ENCODE measurements at places on chromosomes 6 and 20.
A peak's percentile ranks its signal among the peaks of the same experiment; 100 is the strongest.

- DNase-seq = no peak
Measured at GRCh38 chr6:169935348-169935718, 183.9 kb downstream of the ERMARD start.

GRCh38 chr6:148367411-148368024, 24.9 kb downstream of the SASH1 start:
- no peak for DNase-seq

DNA sequence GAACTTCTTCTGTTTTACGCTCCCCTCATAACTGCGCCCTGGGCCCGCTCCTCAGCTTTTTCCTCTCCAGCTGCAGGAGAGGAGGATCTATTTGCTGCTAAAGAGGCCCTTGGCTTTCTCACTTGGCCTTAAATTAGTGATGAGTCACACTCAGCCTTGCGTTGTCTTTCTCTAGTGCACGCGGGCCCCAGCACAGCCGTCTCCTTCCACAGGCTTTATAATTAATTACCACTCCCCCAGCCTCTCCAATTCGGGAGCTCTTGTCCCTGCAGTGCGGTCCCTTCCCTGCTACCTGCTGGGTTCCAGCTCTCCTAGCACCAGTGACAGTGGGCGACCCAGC, 25.2 kb downstream of the PACSIN1 start:
- DNase-seq = no peak

DNA sequence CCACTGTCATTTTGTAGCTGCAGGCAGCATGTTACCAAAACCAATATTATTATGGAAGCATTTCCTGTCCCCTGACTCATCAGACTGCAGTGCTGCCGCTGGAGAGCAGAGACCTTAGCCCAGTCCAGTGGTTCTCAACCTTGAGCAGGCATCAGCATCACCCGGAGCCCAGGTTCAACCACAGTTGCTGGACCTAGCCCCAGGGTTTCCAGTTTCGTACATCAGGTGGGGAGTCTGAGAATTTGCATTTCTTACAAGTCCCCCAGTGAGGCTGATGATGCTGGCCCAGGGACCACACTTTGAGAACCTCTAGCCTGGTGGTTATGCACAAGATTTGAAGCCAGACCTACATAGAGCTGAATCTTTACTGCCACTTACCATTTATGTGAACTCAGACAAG, 47.3 kb downstream of the LY86 start:
- DNase-seq = no peak

GRCh38 chr6:144467921-144468320, 182.8 kb downstream of the UTRN start:
- no peak for DNase-seq

DNA sequence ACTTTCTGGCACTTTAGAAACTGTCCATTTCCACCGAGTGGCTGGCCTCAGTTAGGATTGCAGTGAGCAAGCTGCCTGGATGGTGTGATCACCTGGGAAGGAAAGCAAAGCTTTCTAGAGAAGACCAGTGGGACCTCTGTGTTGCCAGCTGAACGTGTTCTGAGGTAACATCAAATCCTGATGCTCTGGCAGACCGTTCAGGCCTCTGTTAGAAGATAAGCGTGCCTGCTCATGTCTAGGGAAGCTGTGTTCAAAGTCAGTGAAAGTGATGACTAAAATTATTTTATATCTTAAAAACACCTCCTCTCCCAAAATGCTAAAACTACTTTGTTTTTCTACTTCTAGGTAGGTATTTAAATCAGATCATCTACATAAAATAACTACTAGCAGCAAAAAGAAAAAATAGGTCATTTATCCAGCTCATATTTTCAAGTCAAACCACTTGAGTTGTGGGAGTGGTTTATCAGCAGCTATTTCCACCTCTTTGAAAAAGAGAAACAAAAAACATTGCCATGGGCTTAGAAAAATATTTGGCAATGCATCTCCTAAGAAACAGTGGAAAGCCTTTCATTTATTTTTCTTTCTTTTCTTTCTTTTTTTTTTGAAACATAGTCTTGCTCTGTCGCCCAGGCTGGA, 54.8 kb downstream of the CEP43 start:
- DNase-seq = no peak

GRCh38 chr6:167162591-167162990, 4.8 kb upstream of the GPR31 start:
- DNase-seq = no peak

DNA sequence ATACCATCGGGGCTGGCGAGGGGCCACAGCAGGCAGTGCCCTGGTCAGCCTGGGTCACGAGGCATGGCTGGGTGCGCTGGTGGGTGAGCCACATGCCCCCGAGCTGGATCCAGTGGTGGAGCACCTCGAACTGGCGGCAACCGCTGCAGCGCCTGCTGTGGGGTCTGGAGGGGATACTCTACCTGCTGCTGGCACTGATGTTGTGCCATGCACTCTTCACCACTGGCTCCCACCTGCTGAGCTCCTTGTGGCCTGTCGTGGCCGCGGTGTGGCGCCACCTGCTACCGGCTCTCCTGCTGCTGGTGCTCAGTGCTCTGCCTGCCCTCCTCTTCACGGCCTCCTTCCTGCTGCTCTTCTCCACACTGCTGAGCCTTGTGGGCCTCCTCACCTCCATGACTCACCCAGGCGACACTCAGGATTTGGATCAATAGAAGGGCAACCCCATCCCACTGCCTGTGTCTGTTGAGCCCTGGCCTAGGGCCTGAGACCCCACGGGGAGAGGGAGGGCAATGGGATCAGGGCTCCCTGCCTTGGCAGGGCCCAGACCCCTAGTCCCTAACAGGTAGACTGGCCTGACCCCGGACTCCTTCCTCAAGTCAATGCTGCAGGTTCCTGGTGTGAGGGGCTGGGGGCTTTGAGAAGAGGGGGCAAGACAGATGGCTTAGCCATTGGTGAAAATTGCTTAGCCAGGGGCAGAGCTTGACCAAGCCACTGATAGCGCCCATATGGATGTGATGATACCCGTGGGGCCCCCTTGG, 598 bp downstream of the TMEM239 start:
- no peak for DNase-seq

DNA sequence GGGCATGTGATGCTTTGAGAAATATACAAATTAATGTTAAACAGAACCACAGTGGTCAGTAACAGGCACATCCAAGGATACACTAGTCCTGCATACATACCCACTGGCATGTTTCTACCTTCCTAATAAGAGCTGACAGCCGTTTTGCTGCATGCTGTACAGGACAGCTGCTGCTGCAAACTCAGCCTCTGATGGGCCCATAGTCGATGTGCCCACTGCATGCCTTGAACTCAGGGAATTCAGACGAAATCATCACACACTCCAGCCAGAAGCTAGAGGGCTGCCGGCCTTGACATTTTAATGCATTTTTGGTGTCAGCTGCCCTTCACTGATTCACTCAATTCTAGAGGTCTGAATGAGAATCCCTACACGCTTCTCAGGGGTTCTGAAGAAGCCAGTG, 29.3 kb downstream of the FKBP1A start:
- no peak for DNase-seq

GRCh38 chr20:35284992-35285805, 627 bp upstream of the EIF6 start:
- DNase-seq = no peak

GRCh38 chr6:5334341-5334740, 73.0 kb downstream of the FARS2 start:
- no peak for DNase-seq

DNA sequence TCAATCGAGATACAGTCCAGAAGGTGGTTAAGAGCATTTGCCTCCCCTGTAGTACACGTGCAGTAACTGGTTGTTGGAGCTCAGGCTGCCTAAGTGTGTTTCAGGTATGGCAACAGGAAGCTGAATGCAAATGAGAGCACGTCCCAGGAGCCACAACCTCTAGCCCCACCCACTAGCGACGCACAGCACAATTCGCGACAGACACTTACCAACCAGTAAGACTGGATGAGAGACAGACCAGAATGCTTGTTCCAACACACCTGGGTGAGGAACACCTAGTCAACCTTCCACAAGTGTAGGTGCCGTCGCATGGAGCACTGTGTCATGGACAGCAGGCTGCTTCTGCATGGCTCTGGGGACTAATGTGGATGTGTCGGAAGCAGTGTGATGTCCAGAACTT, 7.2 kb upstream of the SERPINB1 start:
- DNase-seq = peak; percentile 72
